Stimulated activated CD8-positive, alpha-beta memory T cell treated with anti-CD3 and anti-CD28 coated beads, Interleukin-12 subunit alpha, Interleukin-12 subunit beta, amount 100 ng/mL, for 4 hours (primary cell): ENCODE measurements at places on chromosomes 11 and 22.
A peak's percentile ranks its signal among the peaks of the same experiment; 100 is the strongest.

GRCh38 chr11:126891556-126892217 is 108.9 kb downstream of the KIRREL3 start:
- no peak for DNase-seq

- no peak for DNase-seq
These were observed 42.2 kb downstream of the DRG1 start for GRCh38 chr22:31441652-31442051.

GRCh38 chr11:94649964-94650623 is 82.9 kb downstream of the PIWIL4 start:
- DNase-seq = no peak

DNA sequence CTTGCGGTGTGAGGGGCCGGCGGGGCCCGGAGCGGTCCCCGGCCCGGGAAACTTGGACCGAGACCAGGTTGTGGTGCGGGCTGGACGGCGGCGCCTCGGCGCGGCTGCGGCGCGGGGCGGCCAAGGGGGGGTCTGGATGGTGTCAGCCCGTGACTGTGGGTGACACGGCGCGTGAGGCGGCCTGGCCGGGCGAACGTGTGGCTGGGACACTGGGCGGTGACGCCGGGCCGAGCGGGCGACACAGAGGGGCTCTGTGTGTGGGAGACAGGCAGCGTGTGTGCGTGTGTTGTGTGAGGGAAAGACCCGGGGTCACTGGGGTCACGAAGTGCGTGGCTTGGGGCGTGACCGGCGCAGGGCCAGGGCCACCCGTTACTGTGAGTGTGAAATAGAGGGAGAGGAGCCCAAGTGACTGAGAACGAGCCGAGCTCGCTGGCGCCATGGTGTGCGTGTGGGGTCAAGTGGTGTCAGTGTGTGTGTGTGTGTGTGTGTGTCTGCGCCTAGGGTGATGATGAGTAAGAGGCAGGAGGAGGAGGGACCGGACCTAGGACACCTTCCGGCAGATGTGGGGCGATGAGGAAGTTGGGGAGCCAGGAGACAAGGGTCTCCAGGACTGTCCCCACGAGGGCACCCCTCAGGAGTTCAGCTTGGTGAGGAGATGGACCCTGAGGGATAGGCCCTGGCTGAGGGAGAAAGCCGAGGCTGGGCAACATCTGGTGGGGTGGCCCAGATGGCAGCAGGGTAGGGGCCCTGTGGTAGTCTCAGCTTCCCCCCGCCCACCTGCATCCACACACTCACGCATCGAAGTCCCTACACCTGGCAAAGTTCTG is 817 bp downstream of the RELT start:
- peak; percentile 31 for DNase-seq

DNA sequence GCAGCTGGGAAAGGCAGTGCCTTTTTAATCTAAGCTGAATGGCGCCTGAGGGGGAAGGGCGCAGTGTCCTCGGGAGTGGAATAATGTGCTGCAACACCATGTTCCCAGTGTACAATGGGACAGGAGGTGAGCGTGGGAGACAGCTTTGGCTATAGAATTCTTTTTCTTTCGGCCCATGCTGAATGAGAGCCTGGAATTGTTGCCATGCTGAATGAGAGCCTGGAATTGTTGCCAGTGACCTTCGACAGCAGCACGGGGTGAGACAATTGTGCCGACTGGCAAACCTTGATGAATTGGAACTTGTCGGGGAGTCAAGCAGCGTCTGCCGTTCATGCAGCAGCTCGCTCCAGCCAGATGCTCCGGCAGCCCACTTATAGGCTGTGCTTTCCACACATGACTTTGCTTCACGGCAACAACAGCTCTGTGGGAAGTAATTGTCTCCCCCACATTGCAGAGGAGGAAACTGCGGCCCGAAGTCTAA is 141.4 kb upstream of the E2F8 start:
- DNase-seq = no peak

- no peak for DNase-seq
These were observed 78.0 kb downstream of the PISD start for GRCh38 chr22:31583861-31584485.

DNA sequence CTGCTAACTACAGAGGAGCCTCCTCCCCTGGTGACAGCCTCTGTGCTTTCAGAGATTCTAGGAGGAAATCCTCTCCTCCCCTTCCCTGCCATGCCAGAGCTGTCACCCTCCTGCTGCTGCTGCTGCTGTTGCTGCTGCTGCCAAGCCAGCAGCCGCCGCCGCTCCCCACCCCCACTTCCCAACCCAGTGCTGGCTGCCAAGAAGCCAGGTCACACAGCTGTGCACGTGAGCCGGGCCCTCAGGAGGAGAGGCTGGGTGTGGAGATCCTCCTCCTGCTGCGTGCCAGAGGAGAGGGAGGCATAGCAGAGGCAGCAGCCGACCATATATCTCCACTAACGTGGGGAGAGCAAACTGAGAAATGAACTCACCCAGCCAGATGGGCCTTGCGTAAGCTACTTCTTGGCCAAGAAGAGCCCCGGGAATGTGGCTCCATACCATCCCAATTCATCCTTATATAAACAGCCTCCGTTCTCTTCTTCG is 12.4 kb downstream of the CRY2 start:
- no peak for DNase-seq
